Skin of body (tissue), 3 donors: ENCODE measurements at places on chromosomes 5 and 9. TPM values are rescaled to one million over a fixed set of nuclear protein-coding genes. Genes with fewer than 3 reads are reported as not detected.

SHISAL2B gene
- not detected for total RNA-seq

RGS7BP gene
- 0.89 TPM for total RNA-seq

DNA sequence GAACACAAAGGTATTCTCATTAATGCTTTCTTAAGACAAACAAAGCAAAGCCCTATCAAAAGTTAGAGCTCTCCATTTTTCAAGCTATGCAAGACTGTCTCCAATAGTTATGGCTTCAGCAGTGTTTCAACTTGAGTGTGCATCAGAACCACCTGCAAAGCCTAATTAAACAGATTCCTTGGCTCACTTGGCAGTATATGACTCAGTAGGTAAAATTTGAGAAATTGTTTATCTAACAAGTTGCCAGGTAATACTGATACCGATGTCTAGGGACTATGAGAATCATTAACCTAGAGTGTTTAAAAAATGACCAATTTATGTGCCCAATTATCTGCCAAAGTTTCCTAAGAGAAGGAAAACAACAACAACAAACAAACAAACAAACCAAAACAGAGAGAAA lies 60.3 kb upstream of the PARP8 start:
- no peak for DNase-seq

IL3 gene
- not detected for total RNA-seq

PRR16 gene
- 12.4 TPM for total RNA-seq

LRRC26 gene
- not detected for total RNA-seq

GRCh38 chr5:61251874-61252642 lies 80.0 kb upstream of the ZSWIM6 start:
- no peak for DNase-seq
